Activated naive CD4-positive, alpha-beta T cell treated with anti-CD3 and anti-CD28 coated beads, Interleukin-2, amount 10 ng/mL, durations not matched to agents 7 days and 5 days (primary cell): ENCODE measurements at places on chromosomes 2 and 18.
A peak's percentile ranks its signal among the peaks of the same experiment; 100 is the strongest.

GRCh38 chr2:145350011-145350410 lies 830.1 kb upstream of the ZEB2 start:
- DNase-seq: no peak

DNA sequence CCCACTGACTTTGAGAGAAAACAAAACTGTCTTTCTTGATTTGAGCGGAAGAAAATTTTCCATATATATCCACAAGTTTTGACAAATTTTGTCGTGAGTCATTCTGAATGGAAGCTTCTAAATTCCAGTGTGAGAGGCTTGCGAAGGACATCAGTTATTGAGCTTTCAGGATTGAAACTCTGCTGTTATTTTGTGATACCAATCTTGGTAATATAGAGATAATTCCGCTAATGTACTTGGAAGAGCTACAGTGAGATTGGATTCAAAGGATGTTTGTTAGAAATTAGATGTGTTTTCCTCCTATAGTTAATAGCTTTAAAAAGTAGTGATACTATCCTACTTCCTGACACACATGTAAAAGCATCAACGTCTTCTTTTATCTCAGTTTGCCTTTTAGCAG lies 61.4 kb downstream of the RBM43 start:
- no peak for DNase-seq

DNA sequence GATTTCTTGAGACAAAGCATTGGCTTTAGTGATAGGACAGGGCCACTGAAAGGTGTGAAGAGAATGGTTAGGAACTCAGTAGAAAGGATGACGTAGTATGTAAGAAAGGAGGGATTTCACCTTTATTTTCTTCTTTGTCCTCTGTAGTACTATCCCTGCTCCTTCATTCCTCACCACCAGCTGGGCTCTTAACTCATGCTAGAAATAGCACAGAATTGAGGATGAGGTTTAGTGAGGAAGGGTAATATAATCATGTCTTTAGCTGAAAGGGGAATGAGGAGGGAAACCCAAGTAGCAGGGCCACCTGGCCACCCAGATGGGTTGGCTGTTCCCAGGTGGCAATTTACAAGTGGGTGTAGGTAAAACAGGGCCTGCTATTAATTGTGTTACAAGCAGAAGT lies 15.2 kb downstream of the ACVR2A start:
- DNase-seq: no peak

- DNase-seq: no peak
Measured at GRCh38 chr2:114797942-114798341, 355.5 kb downstream of the DPP10 start.

DNA sequence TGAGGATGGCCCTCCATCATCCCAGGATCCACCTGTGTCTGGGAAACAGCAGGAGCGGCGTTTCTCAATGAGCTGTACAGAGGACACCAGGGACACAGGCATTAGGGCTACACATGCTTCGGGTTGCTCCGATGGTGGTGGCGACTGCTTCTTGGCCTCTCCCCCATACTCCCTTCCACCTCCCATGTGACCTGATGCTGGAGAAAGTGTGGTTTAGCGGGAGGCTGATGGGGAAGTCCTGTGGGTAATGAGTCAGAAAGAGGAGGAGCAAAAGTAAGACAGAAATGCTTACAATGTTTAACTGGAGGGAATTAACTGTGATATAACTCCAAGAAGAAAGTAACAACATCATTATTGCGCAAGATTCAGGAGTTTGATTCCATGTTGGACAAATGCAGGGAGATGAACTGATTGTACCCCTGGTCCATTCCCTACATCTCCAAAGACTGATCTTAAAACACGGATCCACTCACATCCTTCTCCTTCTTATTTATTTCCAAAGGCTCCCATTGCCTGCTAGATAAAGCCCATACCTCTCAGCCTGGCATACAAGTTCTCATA lies 186.6 kb downstream of the NRP2 start:
- DNase-seq: peak; percentile 49

- no peak for DNase-seq
Measured at GRCh38 chr18:58609536-58609993, 19.3 kb downstream of the ALPK2 start.

GRCh38 chr2:37816686-37817085 lies 108.4 kb upstream of the RMDN2 start:
- DNase-seq: no peak

DNA sequence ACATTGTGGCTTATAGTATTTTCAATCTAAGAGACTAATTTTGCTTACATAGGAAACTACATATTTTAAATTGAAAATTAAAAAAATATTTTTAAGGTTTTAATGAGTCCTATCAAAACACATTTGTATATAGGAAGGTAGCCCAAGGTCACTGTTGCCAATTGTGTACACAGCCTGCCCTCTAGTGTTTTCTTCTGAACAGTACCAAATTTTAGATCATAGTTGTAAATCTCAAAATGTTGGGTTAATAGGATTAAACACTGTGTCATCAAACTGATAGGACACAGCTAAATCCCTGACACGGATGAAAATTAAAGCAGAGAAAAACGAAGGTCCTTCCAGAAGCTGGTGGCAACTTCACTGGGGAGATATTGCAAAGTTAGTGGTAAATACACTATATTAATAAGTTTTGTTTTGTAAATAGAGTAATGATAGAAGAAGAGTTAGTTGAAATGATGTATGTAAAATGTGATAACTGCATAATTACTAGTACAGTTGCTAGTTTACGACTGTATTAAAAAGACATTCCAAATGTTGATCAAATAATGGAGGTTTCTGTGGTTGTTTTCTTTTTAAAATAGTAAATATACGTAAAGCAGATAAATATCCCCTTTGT lies 19.7 kb downstream of the CLUL1 start:
- no peak for DNase-seq

DNA sequence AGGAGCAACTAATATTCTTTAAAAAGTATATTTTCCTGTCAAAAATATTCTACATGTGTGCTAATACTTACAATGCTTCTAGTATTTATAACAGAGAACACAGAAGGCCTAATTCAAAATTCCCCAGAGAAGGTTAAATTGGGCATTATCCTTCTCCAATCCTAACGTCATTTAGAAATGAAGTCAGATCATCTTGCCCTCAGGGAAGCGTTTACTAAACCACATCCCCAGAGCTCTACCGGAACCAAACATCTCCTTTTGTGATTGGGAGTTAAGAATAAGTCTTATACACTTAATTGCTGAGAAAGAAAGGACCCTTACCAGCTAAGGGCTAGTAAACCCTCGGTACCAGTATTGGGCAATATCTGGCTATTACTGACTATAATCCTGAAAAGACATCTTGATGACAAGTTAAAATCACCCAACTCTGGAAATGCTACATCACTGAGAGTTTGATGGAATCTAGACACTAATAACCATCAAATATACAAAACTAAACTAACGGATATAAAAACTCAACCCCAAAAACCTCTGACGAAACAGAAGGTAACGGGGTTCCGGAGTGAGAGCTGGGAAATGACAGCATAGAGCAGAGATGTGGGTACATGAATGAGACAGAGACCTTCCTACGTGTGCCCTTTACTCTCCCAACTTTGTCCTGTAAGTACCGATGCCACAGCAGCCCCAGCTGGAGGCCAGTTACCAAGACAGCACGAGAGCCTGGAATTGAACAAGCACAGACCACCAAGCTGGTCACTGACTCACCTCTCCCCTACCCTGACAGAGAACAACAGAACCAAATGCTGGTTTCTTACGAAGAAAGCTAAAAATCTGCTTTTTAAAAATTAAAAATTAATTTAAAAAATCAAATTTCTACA lies 35.0 kb downstream of the WDSUB1 start:
- DNase-seq: no peak

GRCh38 chr2:72974436-72974754 lies 57.1 kb downstream of the EMX1 start:
- no peak for DNase-seq

- DNase-seq: no peak
Measured at GRCh38 chr2:188984065-188984491, 9.9 kb downstream of the COL3A1 start.

- DNase-seq: no peak
Measured at GRCh38 chr2:84234103-84234502, 225.0 kb downstream of the SUCLG1 start.

DNA sequence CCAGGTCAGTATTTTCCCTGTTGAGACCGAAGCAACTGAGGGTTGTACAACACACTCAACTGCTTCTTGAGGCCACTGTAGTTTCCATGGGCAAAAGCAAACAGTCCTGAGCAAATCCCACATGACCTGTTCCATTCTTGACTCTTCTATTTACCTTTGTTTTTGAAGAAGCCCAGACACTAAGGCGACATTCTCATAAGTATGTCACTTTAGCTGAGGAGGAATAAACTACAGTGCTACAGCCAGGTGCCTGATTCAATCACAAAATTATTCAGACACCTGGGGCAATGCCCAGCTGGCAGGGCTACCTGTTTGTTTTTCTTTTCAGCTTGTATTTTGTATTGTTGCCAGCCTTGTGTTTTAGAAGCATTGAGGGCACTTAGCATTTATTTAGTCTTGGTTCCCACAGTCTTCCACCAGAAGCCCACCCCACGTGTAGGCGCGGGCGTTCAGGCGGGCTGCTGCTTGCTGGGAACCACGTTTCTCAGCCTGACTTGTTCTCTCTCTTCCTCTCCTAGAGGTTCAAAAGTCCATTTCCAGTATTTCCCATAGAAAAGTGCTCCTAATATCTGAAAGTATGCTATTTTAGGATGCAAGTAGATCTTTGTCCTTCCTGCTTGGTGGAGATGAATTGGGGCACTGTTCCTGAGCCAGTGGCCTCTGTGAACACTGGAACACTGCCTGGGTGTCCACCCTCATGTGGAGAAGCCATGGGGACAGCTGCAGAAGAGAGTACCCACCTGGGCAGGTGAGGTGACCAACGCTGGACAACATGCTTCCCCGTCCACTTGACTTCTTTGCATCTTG lies 99.0 kb upstream of the COPS8 start:
- DNase-seq: no peak

DNA sequence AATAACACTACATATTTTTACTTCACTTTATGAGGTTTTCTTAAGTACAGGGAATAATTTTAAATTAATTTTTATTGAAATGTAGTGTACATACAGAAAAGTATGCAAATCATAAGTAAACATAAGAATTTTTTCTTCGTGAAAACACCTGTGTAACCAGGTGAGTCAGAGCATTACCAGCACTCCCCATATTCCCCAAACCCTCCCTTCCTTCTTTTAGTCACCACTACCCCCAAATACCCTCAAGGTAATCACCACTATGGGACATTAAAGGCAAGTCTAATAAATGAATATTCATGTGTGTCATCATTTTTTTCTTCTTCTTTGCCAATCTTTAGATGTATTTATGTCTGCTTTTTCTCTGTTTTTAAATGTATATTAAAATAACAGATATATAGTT lies 139.9 kb upstream of the LTBP1 start:
- no peak for DNase-seq

GRCh38 chr2:5911718-5912117 lies 219.5 kb downstream of the SOX11 start:
- DNase-seq: no peak
